Activated T-cell treated with anti-CD3 and anti-CD28 coated beads, Interleukin-2, amount 50 U/mL, for 48 hours (primary cell): ENCODE measurements at places on chromosomes 16 and 17.

DNA sequence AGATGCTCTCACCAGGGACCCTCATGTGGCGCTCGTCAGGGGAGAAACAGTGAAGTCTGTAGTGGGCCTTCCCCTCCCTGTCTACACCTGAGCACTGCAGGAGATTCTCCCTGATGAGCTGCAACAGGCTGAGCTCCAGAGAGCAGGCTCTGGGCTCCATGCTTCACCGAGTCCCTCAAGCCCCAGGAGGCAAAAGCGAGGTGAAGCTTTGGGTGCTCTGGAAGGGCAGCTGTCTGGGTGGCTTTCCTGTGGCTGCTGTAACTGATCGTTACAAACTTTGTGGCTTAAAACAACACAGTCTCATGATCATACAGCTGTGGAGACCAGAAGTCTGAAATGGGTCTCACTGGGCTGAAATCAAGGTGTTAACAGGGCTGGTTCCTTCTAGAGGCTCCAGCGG, 12.1 kb upstream of the CD300LD start:
- DNase-seq, result no peak

DNA sequence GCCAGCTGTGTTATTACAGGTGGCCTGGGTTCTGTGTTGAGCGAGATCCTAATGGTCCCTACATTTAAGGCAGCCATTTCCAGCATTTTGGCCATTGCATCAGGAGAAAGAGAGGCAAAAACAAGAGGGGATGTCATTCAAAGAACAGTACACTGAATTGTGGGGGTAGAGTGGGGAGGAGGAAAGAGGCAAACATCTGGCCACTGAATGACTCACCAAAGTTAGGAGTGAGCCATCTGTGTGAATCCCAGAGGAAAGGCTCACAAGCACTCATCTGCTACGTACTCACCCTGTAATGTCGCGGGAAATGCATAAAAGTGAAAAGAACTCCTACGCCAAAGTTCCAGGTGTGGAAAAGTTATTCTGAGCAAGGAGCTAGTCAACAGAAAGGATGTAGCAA, 16.7 kb downstream of the KRABD2 start:
- no peak for DNase-seq

GRCh38 chr16:47826070-47826469, 329.7 kb downstream of the ABCC12 start:
- no peak for DNase-seq

GRCh38 chr16:67558859-67559258, 3.5 kb upstream of the CTCF start:
- no peak for DNase-seq

- DNase-seq, result no peak
Measured at GRCh38 chr17:75814900-75815373, 29.3 kb downstream of the UNC13D start.
